ENCODE measurements at places on chromosomes 4 and X.

- DNase-seq = no peak
Observed at GRCh38 chrX:133645977-133646718, 230.9 kb upstream of the GPC4 start.

GRCh38 chr4:106126062-106126461 is 189.9 kb downstream of the TBCK start:
- no peak for DNase-seq

GRCh38 chrX:115679460-115679859 is 118.5 kb downstream of the PLS3 start:
- no peak for DNase-seq

- no peak for DNase-seq
Observed at GRCh38 chrX:11944501-11944900, 186.5 kb downstream of the MSL3 start.

GRCh38 chrX:71225009-71225408 is 2.0 kb downstream of the GJB1 start:
- DNase-seq = no peak

DNA sequence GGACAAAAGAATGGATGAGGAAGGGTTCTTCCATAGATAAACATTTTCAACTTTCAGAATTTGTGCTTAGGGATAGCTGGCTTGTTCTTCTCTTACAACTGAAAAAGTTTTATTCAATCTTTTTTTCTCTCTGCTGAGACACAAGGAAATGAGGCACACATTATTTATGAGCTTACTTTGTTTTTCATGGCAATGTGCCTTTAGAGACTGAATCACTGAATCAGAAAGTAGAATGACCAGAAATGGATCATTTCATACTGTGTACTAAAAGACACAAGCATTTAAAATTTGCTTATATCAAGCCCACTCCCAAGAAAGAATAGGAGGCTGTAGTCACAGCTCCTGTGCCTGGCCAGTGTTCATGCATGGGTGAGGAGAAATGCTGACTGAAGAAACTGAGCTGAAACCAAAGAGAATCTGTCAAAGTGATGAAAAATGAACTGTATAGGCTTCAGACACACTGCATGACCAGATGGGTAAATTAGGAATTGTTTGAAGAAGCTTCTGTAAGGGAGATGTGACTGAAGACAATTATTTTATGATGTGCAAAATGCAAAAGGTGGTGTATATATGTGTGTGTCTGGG is 413.8 kb downstream of the RAPGEF2 start:
- DNase-seq = no peak

DNA sequence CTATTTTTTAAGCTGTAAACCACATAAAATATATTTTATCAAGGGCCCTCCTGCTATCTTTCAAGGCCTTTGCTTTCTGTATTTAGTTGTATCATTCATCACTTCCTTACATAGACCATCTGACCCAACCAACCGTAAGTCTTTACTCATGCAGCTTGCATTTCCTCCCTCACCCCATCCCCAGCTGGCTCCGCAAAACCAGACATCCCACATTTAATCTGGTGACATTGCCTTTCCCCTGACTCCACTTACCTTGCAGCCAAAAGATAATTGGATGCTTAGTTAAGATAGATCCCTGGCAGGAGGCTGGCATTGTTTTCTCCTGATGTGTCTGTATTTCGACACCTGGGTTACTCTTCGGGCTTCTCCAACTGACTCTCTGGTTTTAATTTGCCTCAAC is 183.7 kb upstream of the LDB2 start:
- no peak for DNase-seq

- DNase-seq = no peak
Observed at GRCh38 chr4:56050625-56051024, 101.9 kb downstream of the CEP135 start.

GRCh38 chr4:183380901-183381300 is 58.7 kb upstream of the CLDN24 start:
- DNase-seq = no peak
